NCI-H187 treated with DMSO at 0.1 percent for 48 hours (cell line): ENCODE measurements at places on chromosomes 11 and 22.

DNA sequence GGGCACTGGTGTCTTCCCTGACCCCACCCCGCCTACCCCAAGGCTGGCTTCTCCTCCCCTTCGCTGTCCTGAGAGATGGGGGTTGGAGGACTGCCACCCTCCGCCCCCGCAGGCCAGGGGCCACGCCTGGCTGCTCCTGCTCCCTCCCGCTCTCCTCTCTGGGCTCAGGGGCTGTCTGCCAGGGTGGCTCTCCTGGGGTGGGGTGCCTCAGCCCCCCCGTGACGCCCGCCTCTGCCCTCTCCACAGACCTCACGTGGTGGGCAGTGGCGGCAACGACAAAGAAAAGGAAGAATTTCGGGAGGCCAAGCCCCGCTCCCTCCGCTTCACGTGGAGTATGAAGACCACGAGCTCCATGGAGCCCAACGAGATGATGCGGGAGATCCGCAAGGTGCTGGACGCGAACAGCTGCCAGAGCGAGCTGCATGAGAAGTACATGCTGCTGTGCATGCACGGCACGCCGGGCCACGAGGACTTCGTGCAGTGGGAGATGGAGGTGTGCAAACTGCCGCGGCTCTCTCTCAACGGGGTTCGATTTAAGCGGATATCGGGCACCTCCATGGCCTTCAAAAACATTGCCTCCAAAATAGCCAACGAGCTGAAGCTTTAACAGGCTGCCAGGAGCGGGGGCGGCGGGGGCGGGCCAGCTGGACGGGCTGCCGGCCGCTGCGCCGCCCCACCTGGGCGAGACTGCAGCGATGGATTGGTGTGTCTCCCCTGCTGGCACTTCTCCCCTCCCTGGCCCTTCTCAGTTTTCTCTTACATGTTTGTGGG, 8.1 kb downstream of the RCOR2 start:
- DNase-seq, result no peak

DNA sequence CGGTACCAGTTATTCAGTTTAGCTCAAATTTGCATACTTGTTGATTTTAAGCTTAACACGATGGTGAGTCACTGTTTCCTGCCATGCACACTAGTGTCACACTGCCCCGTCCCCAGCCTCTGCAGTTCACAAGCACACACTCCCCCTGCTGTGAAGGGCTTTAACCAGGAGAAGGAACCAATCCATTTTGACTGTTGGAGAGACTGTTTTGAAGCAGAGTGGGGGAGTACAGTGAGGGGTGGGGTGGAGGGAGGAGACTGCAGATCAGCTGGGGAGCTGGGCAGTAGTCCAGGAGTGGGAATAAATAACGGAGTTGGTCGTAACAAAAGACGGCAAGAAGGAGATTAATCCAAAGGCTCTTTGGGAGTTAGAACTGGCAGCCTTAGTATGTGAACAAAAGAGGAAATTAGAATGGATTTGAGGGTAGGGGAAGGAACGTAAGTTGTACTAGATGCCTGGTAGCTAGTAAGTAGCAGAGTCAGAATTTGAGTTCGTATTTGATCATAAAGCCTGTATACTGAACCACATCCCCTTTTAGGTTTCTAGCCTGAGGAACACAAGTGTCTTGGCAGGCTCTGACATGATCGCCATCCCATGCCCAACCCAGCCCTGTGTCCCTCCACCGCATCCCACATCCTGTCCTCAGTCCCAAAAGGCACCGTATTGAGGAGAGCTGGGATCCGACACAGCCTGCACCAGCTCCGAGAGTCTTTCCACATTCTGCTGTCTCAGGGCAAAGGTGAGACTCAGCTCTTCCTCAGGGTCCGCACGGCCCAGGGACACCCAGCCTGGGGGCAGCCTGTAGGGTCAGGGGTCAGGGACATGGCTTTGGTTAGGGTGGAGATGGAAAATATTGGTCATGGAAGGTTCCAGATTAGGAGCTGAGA, 862 bp downstream of the TPP1 start:
- DNase-seq, result no peak

DNA sequence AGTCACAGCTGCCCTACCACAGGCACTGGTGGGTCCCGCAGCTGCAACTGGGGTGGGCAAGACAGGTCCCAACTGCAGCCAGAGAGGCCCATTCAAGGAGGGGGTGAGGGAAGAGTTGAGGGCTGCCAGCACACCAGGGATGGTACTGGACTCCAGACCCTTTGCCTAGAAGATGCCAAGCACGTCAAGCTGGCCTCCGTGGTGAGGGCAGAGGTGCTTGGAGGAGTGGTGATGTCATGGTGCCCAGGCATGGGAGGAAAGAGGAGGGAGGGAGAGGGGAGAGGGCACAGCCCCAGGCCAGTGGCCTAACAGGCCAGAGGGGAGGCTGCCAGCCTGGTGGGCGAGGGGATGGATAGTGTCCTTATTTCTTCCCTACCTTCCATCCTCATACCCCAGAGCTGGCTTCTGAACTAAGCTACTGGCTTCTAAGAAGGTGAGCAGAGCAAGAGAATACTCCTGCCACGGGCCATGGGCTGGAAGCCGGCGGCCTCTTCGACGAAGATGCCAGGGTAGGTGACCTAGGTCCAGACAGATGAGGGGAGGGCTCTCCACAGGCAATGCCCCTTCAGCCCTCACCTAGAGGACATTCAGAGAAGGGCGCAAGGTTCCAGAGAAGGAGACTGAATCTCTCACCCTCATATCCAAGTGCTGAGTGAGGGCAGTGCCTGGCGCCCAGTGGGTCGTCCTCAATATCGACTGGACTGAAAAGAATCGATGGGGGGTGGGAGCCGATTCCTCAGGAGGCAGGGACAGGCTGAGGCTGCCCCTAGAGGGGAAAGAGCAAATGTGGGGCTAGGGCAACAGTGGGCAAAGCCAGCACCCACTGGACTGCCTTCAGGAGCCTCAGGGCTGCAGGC, 1.8 kb downstream of the SYT7 start:
- no peak for DNase-seq

- DNase-seq, result no peak
Observed at GRCh38 chr11:105070306-105070705, 25.2 kb upstream of the CARD16 start.

DNA sequence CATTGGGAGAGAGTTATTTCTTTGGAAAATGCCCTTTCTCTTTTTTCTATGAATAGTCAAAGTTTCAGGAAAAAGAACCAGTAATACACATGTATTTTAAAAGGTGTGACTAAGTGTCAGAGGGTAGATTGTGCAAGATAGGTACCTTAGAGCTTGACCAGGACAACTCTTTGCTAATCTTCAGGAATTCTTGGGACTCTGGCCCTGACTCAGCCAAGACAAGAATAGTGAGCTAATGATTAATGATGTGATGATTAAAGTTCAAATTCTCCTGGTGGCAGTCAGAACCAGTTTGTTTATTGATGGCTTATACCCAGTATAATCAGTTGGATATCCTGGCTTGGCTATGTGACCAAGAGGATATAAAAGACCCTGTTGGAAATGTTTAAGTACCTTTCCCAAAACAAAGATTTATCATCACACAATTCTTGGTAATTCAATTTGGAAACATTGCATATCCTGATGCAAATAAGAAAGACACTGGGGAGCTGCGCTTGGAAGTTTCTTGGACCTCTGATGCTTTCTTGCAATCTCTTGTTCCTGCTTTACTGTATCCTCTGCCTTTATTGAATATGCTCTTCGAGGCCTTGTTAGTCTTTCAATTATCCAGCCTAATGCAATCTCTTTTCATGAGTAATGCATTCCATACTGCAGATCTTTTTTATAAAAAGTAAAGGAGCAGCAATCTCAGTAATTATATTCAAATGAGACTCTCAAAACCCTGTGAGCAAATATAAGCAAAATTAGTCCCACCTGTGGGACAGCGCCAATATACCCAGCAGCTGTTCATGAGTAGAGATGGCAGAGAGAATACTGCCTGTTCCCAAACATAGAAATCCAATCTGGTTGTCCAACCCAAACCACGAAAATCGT, 48.0 kb upstream of the CEP126 start:
- DNase-seq, result no peak

- no peak for DNase-seq
Observed at GRCh38 chr22:29074276-29074772, 1.5 kb downstream of the KREMEN1 start.

- DNase-seq, result no peak
Observed at GRCh38 chr11:18322818-18323570, 627 bp downstream of the GTF2H1 start.
